Activated CD4-positive, CD25-positive, alpha-beta regulatory T cell treated with anti-CD3 and anti-CD28 coated beads, Interleukin-2, amount 50 U/mL, for 16 hours (primary cell): ENCODE measurements at places on chromosomes 6 and 20.

- DNase-seq = no peak
Observed at GRCh38 chr20:50735813-50736212, 4.4 kb downstream of the PARD6B start.

GRCh38 chr6:150673720-150674346 lies 74.1 kb downstream of the PLEKHG1 start:
- no peak for DNase-seq

GRCh38 chr6:14166839-14167238 lies 49.3 kb downstream of the CD83 start:
- no peak for DNase-seq

GRCh38 chr20:48984575-48985219 lies 61.4 kb upstream of the CSE1L start:
- DNase-seq = no peak

DNA sequence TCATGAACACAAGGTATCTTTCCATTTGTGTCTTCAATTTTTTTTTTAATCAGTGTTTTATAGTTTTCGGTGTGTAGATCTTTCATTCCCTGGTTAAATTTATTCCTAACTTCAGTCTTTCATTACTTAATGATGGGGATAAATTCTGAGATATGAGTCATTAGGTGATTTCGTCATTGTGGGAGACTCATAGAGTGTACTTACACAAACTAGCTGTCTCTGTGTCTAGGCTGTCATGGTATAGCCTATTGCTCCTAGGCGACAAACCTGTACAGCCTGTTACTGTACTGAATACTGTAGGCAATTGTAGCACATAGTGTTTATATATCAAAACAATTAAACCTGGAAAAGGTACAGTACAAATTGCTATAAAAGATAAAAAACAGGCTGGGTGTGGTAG lies 42.1 kb downstream of the SMAP1 start:
- DNase-seq = no peak

GRCh38 chr6:163457637-163458561 lies 43.4 kb downstream of the QKI start:
- DNase-seq = no peak

- no peak for DNase-seq
Observed at GRCh38 chr6:42179945-42180313, 6.8 kb downstream of the GUCA1A start.

DNA sequence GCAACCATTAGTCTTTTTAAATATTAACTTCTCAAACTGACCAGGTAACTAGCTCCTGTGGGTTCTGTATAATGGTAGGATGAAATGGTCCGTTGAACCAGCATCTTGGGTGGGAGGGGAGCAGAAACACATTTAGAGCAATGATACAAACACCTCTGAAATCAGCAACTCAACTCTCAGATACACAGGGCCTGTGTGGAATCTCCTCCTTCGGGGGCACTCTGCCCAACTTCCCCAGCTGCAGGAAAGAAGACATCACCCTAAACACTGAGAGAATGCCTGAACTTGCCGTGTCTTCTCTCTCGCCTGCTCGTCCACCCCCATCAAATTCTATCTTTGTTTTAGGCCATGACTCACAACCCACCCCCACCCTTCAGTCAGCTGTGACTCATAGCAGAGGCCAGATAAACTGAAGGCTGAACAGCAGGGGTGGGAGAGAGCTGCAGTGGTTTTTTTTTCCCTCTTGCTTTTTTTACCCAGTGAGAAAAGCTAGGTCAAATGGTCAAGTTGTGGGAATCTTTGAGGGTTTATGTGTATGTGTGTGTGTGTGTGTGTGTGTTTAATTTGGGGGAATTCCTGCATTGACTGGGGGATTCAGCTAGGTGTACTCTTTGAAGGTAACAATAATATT lies 593.4 kb upstream of the JAG1 start:
- DNase-seq = no peak

GRCh38 chr20:54028276-54029011 lies 42.0 kb downstream of the BCAS1 start:
- DNase-seq = no peak

DNA sequence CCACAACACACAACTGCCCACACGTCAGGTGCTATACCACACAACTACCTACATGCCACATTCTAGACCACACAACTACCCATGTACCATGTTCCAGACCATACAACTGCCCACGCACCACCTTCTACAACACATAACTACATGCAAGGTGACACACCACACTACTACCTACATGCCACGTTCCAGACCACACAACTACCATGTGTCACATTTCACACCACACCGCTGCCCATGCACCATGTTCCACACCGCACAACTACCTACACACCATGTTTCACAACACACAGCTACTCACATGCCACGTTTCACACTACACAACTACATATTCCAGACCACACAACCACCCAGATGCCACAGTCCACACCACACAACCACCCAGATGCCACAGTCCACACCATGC lies 19.8 kb downstream of the THBS2 start:
- no peak for DNase-seq

DNA sequence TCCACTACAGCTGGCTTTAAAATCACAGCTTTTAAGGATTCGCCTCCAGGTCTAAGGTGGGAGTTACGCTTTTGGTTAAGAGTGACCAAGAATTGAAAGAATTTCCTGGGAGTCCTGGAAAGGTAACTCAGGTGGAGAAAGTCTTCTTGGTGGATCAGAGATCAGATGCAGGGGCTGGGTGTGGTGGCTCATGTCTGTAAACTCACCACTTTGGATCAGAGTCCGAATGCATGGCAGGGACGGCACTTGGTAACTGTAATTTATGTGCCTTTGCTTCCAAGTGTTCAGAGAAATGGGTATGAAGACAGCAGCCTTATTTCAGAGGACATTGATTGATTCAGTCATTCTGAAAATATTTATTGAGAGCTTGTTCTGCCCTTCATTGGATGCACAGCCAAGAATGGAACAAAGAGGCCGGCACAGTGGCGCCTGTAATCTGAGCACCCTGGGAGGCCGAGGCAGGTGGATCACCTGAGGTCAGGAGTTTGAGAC lies 18.0 kb upstream of the JARID2 start:
- no peak for DNase-seq

DNA sequence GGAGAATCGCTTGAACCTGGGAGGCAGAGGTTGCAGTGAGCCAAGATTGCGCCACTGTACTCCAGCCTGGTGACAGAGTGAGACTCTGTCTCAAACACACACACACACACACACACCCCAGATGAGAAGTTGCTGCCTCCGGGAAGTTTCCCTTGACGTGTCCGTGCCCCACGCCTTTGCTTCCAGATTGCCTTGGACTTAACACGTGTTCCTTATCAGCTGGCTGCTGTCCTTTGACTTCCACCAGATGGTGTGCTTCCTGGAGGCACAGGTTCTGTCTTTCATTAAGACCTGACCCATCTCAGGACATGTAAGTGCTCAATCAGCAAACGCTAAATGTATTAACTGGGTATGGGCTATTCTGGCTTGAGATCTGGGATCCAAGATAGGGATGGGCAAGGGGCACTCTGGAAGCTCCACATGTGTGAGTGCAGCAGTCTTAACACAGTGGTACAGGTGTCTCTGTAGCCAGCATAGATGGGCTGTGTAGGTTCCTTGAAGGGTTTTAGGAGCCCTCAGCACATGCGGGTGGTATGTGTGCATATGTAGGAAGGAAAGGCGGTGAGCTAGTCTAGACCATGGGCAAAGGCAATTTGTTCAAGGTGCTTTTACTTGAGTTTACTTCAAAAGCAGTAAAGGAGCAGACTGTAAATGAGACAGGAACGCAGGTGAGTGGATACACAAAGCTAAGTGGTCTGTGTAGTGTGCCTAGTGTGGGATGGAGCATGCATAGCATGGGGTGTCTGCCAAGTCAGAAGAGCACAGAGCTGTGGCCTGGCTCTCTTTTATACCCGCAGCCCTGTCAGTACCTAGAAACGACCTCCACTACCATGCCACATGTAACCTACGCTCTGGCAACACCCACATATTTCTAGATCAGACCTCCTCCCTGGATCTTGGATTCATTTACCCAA lies 11.6 kb downstream of the PIGT start:
- no peak for DNase-seq

- DNase-seq = no peak
Observed at GRCh38 chr6:147395158-147395557, 113.3 kb upstream of the SAMD5 start.

DNA sequence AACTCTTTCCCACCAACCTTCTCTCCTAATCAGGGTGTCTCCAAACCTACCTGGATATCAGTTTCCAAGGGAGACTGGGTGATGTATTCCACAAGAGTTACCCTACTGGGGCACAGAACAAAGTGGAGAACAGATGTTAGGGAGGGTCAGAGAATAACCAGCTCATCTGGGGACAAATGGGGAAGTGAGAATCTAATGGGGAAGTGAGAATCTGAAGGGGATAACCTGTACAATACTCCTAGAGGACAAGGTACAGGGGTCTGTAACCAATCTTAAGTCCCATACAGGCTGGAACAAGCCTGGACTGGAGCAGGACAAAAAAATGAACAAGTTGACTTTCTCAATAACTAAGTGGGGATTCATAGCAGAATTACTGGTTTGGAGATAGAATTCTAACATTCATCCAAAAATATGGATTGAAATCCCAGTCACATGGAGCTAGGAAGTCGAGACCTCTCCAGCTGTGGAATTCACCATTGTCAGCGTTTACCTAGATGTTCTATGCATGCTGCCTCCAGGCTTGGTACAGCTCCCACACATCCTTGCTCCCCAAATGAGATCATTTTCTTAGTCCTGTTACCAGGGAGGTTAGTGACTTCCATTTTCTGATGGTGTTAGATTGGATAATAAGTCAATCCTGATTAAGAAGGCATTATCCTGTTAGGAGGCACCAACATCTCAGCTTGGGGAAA lies 214.8 kb upstream of the MOCS1 start:
- DNase-seq = no peak

DNA sequence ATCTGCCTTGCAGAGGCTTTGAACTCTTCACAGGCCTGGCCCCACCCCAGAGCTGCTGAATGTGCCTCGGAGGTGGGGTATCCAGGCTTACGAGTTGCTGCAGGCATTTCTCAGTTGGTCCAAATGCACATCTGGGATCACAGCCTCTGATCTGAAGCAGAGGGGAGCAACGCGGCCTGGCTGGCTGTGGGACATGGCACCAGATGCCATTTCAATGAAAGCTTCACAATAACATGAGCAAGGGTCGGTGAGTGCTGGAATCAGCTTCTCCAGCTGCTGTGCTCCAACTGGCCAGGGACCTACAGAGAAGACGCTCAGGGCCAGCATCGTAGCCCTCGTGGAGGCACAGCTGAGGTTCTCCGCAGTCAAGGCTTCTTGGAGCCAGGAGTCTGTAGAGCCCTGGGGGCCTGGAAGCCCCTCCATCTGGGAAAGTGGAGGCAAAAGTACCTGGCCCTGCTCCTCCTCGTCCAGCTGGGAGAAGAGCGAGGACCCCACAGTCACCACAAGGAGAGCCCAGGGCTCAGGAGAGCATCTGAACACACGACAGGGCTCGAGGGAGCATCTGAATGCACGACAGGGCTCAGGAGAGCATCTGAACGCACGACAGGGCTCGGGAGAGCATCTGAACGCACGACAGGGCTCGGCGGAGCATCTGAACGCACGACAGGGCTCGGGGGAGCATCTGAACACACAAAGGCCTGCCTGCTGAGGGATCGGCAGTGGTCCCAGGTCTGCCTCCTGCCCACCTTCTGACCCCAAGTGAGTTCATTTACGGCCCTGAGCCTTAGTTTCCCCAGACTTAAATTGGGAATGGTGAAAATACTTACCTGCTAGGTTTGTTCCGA lies 165.2 kb downstream of the DLL1 start:
- no peak for DNase-seq

GRCh38 chr20:52983726-52984450 lies 11.7 kb downstream of the TSHZ2 start:
- no peak for DNase-seq

DNA sequence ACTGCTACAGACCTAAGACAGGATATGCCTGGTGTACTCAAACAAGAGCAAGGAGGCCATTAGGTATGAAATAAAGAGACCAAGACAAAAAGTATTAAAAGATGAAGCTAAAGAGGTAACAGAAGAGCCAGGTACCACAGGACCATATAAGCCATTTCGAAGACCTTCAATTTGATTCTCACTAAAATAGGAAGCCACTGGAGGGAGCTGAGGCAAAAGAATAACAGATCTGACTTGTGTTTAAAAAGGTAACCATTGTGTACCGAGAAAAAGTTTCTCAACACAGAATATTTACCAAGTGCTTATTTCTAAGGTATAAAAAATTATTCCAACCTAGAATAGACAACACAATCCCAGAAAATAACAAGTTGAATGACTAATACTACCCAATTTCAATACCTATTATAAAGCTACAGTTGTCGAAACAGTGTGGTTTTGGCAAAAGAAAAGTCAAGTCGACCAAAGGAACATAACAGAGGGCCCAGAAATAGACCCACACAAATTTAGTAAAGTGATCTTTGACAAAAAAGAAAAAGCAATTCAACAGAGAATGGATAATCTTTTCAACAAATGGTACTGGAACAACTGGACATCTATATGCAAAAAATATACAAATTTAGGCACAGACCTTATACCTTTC lies 125.3 kb upstream of the DST start:
- no peak for DNase-seq

DNA sequence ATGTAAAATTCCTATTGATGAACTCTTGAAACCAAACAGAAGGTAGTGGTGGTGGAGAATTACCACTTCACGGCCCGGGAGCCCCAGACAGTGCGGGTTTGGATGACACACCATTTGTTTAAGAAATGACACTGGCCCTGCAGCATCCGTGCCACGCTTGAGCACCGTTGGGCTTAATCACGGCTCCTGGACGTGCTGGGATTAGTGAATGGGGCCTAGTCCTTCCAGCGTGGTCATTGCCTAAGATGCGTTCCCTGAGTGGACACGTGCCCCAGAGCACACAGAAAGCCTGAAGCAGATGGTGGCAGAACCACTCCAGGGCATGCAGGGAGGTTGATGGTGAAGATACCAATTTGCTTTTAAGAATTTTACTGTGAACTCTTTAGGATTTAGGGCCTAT lies 14.5 kb downstream of the STX16 start:
- no peak for DNase-seq

DNA sequence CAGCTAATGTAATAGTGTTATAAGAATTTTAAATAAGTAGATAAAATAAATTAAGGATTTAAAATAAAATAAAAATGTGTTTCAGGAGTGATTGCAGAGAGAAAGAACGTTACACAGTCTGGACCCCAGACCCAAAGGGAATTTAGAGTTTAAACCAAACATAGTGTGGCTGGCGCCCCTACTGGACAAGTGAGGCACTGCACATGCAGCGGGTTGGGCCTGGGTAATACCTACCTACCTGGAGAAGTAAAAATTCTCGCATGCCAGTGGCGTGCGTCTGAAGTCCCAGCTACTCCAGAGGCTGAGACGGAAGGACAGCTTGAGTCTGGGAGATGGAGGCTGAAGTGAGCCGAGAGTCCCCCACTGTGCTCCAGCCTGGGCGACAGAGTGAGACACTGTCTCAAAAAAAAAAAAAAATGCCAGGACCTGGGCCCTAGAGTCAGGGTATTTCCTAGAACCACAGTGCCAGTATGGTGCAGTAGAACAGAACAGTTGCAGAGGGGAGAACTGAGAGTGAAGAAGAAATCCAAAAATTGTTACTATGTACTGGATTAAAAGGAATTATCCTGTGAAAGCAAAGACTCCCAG lies 71.4 kb upstream of the TCF21 start:
- no peak for DNase-seq
